ENCODE measurements at places on chromosomes 12 and 14. TPM values are rescaled to one million over a fixed set of nuclear protein-coding genes. Genes with fewer than 3 reads are reported as not detected.

PGF gene
- total RNA-seq: 7.6 TPM

IFNG-AS1 gene
- total RNA-seq: not detected

GRCh38 chr12:108129017-108129812 lies at the start of gene WSCD2:
Gene WSCD2, plus strand, starts transcription at chr12:108129288. Its CDS starts 66,545 bp downstream, at chr12:108195833.
- DNase-seq: peak; percentile 13

GRCh38 chr12:29023436-29024076 lies 125.5 kb upstream of the FAR2 start:
- DNase-seq: no peak

- peak; percentile 82 for DNase-seq
Observed at GRCh38 chr14:67428501-67429031, 16.6 kb upstream of the PLEK2 start.

GRCh38 chr14:22088614-22089342 lies 415.2 kb upstream of the OR4E1 start:
- peak; percentile 51 for DNase-seq
